ENCODE measurements at places on chromosomes 2 and 18.

DNA sequence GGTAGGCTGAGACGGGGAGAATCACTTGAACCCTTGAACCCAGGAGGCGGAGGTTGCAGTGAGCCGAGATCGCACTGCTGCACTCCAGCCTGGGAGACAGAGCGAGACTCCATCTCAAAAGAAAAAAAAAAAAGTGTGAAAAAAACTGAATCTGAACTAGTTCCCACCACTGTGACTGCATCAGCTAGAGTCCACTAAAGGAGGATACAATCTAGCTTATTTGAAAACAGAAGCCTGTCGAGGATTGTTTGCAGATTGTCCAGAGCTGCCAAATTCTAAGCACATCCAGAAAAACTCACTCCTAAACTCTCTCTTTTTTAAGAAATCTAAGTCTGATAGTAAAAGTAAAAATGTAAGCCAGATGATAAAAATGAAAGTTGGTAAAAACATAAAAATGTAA lies 10.6 kb downstream of the GFPT1 start:
- DNase-seq = no peak

DNA sequence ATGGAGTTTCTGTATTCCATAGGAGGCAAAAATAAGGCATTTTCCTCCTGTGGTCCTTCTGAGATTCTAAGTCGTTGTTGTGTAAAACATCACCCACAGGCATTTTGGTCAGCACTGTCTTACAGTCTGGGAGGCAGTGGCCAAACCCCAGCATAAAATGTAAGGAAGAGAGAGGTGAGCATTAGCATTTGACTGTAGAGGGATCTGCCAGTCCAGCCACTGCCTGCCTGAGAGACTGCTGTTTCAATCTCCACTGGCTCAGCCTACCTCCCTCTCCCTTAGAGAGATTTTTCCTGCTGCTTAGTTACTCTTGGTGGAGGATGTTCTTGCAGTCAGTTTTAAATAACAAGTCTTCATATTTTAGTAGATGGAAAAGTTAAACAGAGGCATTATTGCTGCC lies 77.0 kb downstream of the ARHGEF33 start:
- no peak for DNase-seq

GRCh38 chr2:61775956-61776570 lies 77.8 kb downstream of the FAM161A start:
- DNase-seq = no peak

GRCh38 chr2:68292108-68292710 lies 27.5 kb downstream of the CNRIP1 start:
- peak; percentile 22 for DNase-seq

DNA sequence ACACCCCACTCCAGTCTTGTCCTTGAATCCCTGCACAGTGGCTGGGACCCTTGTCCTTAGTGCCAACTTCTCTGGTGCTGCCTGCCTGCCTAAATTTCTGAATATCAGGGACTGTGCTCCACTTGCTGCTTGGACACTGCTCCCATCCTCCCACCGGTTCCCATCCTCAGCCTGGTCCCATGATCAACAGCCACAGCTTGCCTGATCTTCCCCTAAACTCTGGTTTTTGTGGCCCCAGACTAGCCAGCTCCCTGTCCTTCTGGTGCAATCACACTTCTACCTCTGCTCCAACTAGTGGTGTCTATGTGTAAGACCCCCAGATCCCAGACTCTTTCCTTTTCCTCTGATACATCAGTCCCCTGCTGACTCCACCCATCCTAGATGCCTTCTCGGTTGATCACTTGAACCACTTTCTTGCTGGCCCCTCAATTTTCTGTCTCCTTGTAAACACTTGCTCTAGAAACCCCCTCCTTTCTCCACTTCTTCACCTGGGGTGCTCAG lies 37.2 kb upstream of the POLE4 start:
- no peak for DNase-seq

- no peak for DNase-seq
Observed at GRCh38 chr2:57842531-57842930, 204.1 kb upstream of the VRK2 start.

DNA sequence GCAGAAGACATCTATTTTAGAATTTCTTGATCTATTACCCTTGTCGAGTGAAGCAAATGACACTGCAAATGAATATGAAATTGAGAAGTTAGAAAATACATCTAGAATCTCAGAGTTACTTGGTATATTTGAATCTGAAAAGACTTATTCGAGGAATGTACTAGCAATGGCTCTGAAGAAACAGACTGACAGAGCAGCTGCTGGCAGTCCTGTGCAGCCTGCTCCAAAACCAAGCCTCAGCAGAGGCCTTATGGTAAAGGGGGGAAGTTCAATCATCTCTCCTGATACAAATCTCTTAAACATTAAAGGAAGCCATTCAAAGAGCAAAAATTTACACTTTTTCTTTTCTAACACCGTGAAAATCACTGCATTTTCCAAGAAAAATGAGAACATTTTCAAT lies 370.4 kb downstream of the XIRP2 start:
- peak; percentile 42 for DNase-seq

GRCh38 chr2:41970988-41971660 lies 76.7 kb upstream of the PKDCC start:
- no peak for DNase-seq

GRCh38 chr2:12587729-12588522 lies 128.8 kb upstream of the TRIB2 start:
- no peak for DNase-seq

GRCh38 chr18:6730416-6731221 lies 1.1 kb downstream of the ARHGAP28 start:
- no peak for DNase-seq

Measured in NCI-H1694 (cell line).